ENCODE measurements at places on chromosomes 1 and 21. TPM values are rescaled to one million over a fixed set of nuclear protein-coding genes. Genes with fewer than 3 reads are reported as not detected.

GRCh38 chr1:17692645-17693044 is 62.5 kb upstream of the ACTL8 start:
- DNase-seq, result no peak

DNA sequence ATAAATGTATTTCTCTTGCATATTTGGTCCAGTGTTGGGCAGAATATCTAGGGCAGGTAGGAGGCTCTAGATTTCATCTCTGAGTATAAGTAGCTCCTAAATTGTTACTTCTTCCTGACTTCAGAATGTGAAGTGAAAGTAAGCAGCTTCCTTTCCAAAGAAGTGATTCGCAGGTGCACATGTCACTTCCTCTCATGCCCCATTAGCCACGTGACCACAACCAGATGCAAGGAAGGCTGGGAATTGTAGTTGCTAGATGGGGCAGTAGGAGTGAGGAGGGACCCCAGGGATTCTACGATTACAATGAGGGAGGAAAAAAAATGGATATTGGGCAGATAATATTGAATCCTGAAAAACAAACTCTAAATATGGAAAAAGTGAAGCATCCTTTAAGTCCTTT is 113.2 kb upstream of the CYYR1 start:
- DNase-seq, result peak; percentile 70

SPATA46 gene
- not detected for total RNA-seq

PROX1 gene
- total RNA-seq, result not detected

TRIM62 gene
- total RNA-seq, result 3.2 TPM

GRCh38 chr1:51484591-51484990 is 34.5 kb downstream of the EPS15 start:
- no peak for DNase-seq

GRCh38 chr1:244965185-244966030 is 101.1 kb upstream of the HNRNPU start:
- DNase-seq, result no peak

DNA sequence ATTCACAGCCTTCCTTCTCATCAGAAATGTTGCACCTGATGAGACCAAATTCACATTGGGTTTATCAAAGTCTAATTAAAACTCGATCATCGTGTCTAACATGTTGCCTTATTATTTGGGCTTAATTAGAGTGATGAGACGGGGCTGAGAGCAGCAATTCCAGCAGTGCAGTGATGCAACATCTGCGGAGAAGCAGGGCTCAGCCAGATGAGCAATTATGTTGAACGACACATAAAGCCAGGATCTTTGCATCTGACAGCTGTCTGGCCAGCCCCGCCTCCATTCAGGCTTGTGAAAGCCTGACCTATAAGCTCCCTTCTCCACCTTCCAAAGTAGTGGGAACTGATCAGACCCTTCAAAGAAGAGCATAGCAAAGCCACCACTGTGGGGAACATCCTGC is 109.8 kb downstream of the C1orf94 start:
- peak; percentile 14 for DNase-seq

DNA sequence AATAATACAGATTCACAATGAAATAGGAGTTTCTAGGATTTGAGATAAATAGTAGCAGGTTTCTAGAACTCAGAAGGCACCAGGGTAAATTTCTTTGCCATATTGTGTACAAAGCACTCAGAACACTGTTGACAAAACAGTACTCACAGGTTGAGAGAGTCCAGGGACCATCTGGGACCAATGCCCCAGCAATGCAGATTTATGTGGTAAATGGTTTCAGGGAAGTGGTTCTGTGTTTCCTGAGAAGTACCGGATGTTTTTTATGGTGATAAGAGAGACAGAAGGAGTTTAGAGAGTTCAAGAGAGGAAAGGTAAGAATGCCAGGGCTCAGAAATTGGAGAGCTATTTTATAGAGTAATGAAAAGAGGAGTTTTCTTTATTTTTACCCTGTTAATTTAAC is 29.6 kb upstream of the DIPK1A start:
- peak; percentile 84 for DNase-seq

DNA sequence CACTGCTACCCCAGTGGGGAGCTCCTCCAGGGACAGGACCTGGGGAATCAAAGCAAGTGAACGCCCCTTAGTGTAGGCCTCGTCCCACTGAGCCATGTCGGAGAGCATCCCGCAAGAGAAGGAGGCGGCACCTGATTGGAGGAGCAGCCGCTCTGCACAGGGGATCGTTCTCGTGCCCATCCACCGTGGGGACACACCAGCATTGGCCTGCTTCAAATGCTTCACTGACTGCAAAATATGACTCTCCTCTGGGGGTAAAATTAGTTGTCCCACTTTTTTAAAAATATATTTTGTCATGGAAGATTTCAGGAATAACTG is 111.0 kb downstream of the PDE9A start:
- no peak for DNase-seq

CLDN17 gene
- total RNA-seq, result not detected

All from activated CD4-positive, alpha-beta T cell treated with anti-CD3 and anti-CD28 coated beads, Interleukin-2, amount 10 ng/mL, durations not matched to agents 24 days and 14 days (primary cell).